ENCODE measurements at places on chromosomes 13 and 19.

DNA sequence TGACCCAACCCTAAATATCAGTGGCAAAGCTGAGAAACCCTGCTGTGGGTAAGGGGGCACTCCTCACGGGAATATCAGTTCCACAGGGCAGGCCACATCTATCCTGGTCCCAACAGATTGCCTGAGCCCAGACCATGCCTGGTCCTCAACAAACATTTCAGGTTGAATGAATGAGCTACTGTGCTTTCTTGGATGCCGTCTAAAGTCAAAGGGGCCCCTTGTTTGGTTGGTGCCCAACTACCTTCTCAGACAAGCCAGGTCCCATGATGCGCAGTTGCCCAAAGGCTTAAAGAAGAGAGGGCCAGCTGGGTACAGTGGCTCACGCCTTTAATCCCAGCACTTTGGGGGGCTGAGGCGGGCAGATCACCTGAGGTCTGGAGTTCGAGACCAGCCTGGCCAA lies 2.4 kb downstream of the DPP9 start:
- no peak for DNase-seq

DNA sequence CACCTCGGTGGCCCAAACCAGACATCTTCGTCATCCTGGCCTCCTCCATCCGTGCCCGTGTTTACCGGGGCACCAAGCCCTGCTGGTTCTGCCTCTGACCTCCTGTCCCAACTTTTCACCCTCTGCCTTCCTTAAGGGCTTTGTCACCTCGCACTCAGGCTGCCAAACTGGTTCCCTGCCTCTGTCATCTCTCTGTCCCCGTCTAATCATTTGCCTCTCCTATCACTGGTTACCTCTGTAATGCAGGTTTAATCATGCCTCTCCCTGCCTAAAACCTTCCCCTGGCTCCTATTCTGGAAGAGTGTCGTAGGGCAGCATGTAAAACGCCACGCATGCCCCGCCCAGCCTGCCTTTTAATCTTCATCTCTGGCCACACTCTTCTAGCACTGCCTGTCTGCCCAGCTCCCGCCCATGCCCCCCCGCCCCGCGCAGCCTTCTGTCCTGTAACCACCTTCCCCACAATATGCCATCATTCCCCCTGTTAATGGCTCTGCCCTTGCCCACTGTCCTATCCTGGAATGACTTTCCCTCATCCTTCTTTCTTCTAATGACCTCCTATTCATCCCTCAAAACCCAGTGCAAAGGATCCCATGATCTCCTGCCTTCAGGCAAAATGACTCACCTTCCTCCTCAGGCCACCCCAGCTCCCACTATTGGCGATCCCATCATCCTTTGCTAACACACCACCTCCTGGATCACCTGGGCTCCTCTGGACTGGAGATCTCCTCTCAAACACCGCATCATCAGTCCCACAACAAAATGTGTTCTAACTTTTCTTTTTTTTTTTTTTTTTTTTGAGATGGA lies 66.7 kb downstream of the PEX11G start:
- no peak for DNase-seq

- no peak for DNase-seq
Measured at GRCh38 chr13:28336193-28336657, 158.7 kb downstream of the FLT1 start.

DNA sequence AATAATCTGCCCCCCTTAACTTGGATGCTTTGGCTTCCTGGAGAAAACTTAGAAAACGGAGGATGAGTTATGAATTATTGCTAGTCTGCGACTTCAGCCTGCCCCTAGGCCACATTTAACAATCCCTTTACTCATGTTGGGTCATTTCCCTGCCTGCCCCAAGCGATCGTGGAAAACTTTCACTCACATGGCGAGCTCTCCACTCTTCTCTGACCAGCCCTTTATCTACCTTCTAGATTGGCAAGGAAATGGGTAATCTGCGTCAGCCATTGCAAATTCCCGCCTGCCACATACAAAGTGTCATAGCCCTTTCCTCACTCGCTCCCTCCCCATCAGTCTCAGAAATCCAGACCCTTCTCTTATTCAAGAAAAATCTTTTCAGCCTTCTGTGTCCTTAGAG lies 154.3 kb upstream of the IRS2 start:
- no peak for DNase-seq

- no peak for DNase-seq
Measured at GRCh38 chr13:111361046-111361872, 40.8 kb downstream of the TEX29 start.

- no peak for DNase-seq
Measured at GRCh38 chr19:29715701-29716581, 880 bp upstream of the C19orf12 start.
